ENCODE measurements at places on chromosomes 4 and X. TPM values are rescaled to one million over a fixed set of nuclear protein-coding genes. Genes with fewer than 3 reads are reported as not detected.

GRCh38 chrX:48626401-48627298 lies 29.4 kb downstream of the WDR13 start:
- DNase-seq = no peak

The LONRF3 gene
- polyA plus RNA-seq = 2.1 TPM

GRCh38 chr4:142088906-142089305 lies 452.5 kb downstream of the IL15 start:
- DNase-seq = no peak

DNA sequence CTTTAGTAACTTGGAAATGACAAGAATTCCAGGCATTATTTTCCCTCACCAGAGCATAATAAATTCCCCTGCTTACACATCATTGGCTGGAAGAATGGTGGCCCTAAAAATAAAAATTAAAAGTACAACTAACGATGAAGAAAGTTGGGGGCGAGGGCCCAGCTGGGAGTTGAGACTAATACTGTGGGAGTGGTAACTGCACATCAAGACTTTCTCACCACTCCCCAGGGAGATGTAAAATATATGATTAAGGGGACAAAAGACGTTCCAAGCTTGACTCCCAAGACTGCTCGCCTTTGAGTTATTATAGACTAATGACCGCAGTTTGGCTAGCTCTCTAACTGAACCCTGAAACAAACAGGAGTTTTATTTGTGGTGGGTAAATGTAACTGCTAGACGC lies 30.0 kb downstream of the SMIM31 start:
- no peak for DNase-seq

GRCh38 chr4:184533908-184534307 lies 59.6 kb upstream of the IRF2 start:
- DNase-seq = no peak

GRCh38 chr4:125728568-125728967 lies 413.8 kb downstream of the FAT4 start:
- DNase-seq = no peak

DNA sequence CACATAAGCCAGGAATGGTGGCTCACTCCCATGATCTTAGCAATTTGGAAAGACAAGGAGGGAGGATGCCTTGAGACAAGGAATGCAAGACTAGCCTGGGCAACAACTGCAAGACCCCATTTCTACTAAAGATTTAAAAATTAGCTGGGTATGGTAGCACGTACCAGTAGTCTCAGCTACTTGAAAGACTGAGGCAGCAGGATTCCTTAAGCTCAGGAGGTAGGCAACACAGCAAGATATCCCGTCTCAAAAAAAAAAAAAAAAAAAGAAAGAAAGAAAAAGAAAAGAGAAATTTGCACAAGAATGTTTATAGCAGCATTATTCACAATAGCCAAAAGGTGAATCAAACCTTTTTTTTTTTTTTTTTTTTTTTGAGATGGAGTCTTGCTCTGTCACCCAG lies 29.7 kb downstream of the PDS5A start:
- DNase-seq = no peak
